ENCODE measurements at places on chromosomes 5 and 9.

DNA sequence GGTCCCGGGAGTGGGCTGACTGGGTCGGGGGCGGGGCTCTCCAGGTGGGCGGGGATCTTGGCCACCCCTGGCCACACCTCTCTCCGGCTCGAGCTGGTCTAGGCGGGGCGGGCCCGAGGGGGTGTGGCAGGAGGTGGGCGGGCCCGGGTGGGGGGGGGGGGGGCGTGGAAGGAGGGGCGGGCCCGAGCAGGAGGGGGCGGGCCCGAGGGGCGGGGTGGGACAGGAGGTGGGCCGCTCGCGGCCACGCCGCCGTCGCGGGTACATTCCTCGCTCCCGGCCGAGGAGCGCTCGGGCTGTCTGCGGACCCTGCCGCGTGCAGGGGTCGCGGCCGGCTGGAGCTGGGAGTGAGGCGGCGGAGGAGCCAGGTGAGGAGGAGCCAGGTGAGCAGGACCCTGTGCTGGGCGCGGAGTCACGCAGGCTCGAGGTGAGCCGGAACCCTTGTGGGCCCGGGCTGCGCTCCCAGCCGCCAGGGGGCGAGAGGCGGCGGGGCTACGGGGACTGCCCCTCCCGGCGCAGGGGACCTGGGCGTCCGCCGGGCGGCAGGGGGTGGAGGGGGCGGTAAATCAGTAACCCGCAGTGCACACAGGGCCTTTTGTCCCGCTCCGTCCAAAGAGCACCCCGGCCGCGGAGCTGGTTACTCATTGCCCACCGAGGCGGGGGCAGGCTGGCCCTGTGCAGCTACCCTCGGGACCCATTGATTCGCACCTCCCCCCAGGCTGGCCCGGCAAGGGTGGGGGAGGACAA is at the start of gene FGFR4:
TSS of gene FGFR4 (plus strand) at position 262 of the 744 bp plus-strand sequence. CDS start 2,688 bp downstream, outside the sequence.
- peak within 1 kb of the TSS; percentile 68 for H3K27ac ChIP-seq
- H3K4me1 ChIP-seq: peaks cover 8% of the 10 kb centered on the region
- DNase-seq: peak; percentile 30
- no peaks in the 10 kb centered on the region for H3K27me3 ChIP-seq
- H3K36me3 ChIP-seq: no peaks in the 10 kb centered on the region

- H3K4me3 ChIP-seq: no peak overlapping the region
- H3K27me3 ChIP-seq: no peaks in the 10 kb centered on the region
- no peaks in the 10 kb centered on the region for H3K4me1 ChIP-seq
These were observed 2.0 kb downstream of the OR1J1 start for GRCh38 chr9:122475717-122476116.

DNA sequence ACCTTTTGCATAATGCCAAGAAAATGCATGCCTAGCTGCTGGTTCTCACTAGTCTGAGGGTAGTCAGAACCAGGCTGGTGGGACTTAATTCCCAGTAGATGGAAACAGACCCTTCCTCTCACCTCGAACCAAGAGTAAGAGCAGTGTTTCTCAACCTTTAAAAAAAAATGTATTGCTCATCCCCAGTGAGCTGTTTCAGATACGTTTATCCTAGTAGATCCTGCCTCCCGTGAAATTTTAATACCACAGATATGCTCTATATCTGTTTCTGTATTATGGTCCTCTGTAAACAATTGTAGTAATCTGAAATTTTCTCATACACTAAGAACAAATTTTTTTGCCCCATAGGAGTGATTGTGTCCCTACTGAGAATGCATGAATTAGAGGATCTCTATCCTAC is 86.2 kb downstream of the TEK start:
- no peaks in the 10 kb centered on the region for H3K27me3 ChIP-seq
- H3K4me3 ChIP-seq: no peak overlapping the region
- H3K4me1 ChIP-seq: no peaks in the 10 kb centered on the region
- no peak overlapping the region for H3K27ac ChIP-seq
- DNase-seq: no peak

GRCh38 chr9:630817-631216 is 210.7 kb upstream of the DMRT1 start:
- no peak overlapping the region for H3K4me3 ChIP-seq
- no peak overlapping the region for H3K27ac ChIP-seq
- no peak for DNase-seq

DNA sequence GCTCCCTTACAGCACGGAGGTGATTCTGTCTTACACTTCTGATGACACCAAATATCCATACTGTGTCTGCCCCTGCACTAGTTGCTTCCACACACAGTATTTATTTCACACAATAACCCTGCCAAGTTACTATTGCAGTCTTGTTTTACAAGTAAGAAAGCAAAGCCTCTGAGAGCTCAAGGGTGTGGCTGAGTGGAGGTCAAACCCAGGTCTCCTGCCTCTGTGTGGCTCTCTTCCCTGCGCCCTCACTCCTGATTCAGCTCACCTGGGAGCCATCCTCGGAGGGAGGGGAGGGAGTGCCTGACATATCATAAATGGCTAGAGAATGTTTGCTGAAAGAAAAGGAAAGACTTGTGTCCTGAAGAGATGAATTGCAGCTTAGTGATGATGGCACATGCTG is 41.0 kb downstream of the MVB12B start:
- no peaks in the 10 kb centered on the region for H3K36me3 ChIP-seq
- H3K4me1 ChIP-seq: peaks cover 26% of the 10 kb centered on the region
- no peak for DNase-seq
- no peak overlapping the region for H3K4me3 ChIP-seq
- H3K27me3 ChIP-seq: no peaks in the 10 kb centered on the region
- peak overlapping the region; percentile 73 for H3K27ac ChIP-seq

DNA sequence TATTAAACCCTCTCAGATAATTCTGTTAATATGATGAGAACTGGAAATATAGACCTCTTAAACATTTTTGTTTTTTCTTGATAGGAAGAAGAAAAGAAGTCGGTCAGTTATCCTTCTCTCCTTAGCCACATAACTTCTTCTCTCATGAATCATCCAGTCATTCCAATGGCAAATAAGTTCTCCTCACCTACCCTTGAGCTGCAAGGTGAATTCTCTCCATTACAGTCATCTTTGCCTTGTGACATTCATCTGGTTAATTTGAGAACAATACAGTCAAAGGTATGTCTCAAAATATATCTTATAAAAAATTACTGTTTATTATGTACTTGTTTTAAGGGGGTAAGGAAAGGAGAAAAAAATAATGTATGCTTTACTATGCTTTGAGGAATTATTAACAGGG is 165.3 kb downstream of the MAN2A1 start:
- no peak overlapping the region for H3K27ac ChIP-seq
- no peak overlapping the region for H3K4me3 ChIP-seq
- no peaks in the 10 kb centered on the region for H3K36me3 ChIP-seq
- peaks cover 15% of the 10 kb centered on the region for H3K4me1 ChIP-seq

DNA sequence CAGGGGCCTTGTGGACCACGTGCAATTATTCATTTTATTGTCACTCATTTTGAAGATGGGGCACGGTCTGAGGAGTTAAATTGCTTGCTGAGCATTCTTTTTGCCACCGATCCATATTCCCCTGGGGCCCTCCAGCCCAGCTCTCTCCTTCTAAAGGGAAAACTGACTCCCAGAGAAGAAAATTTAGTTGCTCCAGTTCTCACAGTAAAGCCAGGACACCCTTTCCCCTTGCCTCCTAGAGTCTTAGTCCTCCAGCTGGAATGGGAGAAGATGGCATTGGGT is 1.0 kb upstream of the PANK3 start:
- no peaks in the 10 kb centered on the region for H3K36me3 ChIP-seq
- peak overlapping the region; percentile 55 for H3K4me3 ChIP-seq
- H3K27ac ChIP-seq: peak overlapping the region; percentile 98
- no peak for DNase-seq
- no peaks in the 10 kb centered on the region for H3K27me3 ChIP-seq

DNA sequence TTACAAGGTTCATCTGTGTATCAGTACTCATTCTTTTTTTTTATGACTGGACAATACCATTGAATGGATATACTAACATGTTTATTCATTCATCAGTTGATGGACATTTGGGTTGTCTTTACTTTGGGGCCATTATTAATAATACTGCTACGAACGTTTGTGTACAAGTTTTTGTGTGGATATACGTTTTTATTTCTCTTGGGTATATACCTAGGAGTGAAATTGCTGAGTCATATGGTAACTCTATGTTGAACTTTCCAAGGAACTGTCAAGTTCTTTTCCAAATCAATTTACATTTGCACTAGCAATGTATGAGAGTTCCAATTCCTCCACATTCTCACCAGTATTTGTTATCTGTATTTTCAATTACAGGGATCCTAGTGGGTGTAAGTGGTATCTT is 12.0 kb upstream of the LECT2 start:
- no peak for DNase-seq
- peaks cover 1% of the 10 kb centered on the region for H3K27me3 ChIP-seq
- H3K27ac ChIP-seq: no peak overlapping the region
- H3K4me1 ChIP-seq: no peaks in the 10 kb centered on the region
- no peaks in the 10 kb centered on the region for H3K36me3 ChIP-seq
- H3K4me3 ChIP-seq: no peak overlapping the region

- H3K27ac ChIP-seq: no peak overlapping the region
- H3K4me1 ChIP-seq: no peaks in the 10 kb centered on the region
- DNase-seq: no peak
- no peaks in the 10 kb centered on the region for H3K36me3 ChIP-seq
- no peaks in the 10 kb centered on the region for H3K27me3 ChIP-seq
These were observed 77.6 kb upstream of the IRX1 start for GRCh38 chr5:3518051-3518450.

DNA sequence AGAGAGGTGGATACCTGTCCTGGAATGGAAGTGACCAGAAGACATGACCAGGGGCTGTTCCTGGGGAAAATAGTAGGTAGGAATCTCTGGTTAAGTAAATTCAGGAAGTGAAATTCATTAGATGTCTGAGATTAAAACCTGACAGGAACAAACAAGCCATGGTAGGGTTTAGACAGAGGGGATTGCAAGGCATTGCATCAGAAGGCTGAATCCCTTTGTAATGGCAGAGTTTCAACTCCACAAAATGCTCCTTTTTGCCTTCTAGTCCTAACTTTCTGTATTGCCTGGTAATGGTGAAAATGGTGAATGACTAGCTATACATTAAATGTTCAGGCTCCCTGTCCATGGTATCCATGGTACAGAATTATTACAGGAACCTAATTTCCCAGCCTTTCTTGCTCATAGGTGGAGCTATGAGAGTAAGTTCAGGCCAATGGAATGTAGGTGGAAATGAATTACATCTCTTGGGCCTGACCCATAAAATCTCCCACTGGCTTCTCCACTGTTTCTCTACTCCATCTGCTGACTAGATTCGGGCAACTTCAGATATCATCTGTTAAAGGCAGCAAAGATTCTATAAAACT is 113.4 kb upstream of the CNTLN start:
- H3K27ac ChIP-seq: no peak overlapping the region
- H3K4me3 ChIP-seq: no peak overlapping the region
- no peaks in the 10 kb centered on the region for H3K36me3 ChIP-seq
- no peaks in the 10 kb centered on the region for H3K4me1 ChIP-seq

- no peak overlapping the region for H3K27ac ChIP-seq
- H3K36me3 ChIP-seq: no peaks in the 10 kb centered on the region
- no peaks in the 10 kb centered on the region for H3K4me1 ChIP-seq
- no peak overlapping the region for H3K4me3 ChIP-seq
- DNase-seq: no peak
These were observed 511.5 kb upstream of the CYLC2 start for GRCh38 chr9:102483651-102484050.

DNA sequence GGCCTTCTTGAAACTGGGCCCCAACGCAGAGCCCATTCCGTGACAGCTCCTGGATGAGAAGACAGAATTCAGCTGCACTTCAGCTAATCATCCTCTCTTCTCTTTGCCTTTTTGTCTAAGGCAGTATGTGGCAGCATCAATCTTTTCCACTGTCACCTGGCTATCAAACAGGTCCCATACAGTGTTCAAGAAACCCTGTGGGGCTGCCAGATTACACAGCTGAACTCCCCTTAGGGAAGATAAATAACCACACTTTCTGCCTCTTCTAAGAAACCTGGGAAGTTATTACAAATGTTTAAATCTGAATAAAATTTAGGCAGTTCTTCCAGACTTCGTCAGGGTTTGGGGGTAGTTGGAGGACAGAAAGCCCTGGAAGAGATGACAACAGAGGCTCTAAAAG is 61.0 kb downstream of the SPEF2 start:
- no peak for DNase-seq
- H3K27me3 ChIP-seq: no peaks in the 10 kb centered on the region
- H3K27ac ChIP-seq: no peak overlapping the region
- no peaks in the 10 kb centered on the region for H3K4me1 ChIP-seq

GRCh38 chr5:71864730-71865601 is 145.9 kb downstream of the CARTPT start:
- no peaks in the 10 kb centered on the region for H3K27me3 ChIP-seq
- no peak overlapping the region for H3K4me3 ChIP-seq
- no peaks in the 10 kb centered on the region for H3K36me3 ChIP-seq
- H3K27ac ChIP-seq: no peak overlapping the region
- H3K4me1 ChIP-seq: no peaks in the 10 kb centered on the region

- H3K27ac ChIP-seq: no peak overlapping the region
- no peaks in the 10 kb centered on the region for H3K27me3 ChIP-seq
- DNase-seq: no peak
- no peaks in the 10 kb centered on the region for H3K4me1 ChIP-seq
- no peak overlapping the region for H3K4me3 ChIP-seq
These were observed 100.8 kb upstream of the DHFR start for GRCh38 chr5:80755626-80756025.

GRCh38 chr9:91354881-91355280 is 6.8 kb downstream of the AUH start:
- no peak overlapping the region for H3K4me3 ChIP-seq
- H3K27ac ChIP-seq: no peak overlapping the region
- DNase-seq: no peak

GRCh38 chr9:22244139-22245011 is 202.2 kb upstream of the DMRTA1 start:
- no peaks in the 10 kb centered on the region for H3K36me3 ChIP-seq
- no peaks in the 10 kb centered on the region for H3K4me1 ChIP-seq
- H3K27me3 ChIP-seq: no peaks in the 10 kb centered on the region
- no peak overlapping the region for H3K4me3 ChIP-seq
- no peak for DNase-seq

DNA sequence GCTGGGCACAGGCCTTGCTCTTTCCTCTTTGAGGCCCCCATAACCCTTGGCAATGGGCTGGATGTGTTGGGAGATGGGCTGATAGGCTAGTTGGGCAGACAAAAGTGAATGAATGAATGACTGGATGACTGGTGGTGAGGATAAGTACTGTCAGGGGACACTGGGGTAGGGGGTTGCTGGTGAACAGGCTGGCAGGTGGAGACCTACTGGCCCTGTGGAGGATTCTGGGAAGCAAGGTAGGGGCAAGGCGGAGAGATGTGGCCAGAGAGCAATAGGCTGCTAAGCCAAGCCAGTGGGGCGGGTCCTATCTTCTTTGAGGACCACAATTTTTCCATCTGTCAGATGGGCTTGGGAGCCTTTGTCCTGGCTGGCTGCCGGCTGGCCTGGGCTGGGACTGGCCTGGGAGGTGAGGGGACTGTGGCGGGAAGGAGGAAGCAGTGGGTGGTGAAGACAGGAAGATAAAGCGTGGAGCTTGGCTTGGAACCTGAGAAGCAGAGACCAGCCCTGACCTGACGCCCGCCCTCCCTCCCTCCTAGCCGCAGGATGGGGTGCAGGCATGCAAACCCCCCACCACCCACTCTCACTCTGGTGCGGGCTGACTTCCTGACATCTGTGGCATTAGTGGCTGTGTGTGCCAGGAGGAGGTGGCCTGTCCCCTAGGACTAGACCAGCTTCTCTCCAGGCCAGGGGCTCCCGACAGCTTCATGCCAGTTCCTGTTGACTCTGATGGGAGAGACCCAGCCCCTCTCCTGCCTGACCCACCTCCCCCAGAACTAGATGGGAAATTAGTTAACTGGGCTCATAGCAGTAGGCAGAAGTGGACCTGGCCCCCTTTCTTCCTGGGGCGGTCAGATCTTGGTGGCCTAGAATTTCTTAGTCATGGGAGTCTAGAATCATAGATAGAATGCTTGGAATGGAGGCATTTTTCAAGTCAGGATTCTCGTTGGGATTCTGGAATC is 9.5 kb downstream of the CXXC5 start:
- no peak overlapping the region for H3K4me3 ChIP-seq
- DNase-seq: no peak
- H3K4me1 ChIP-seq: peaks cover 80% of the 10 kb centered on the region
- no peaks in the 10 kb centered on the region for H3K27me3 ChIP-seq
- H3K27ac ChIP-seq: peak overlapping the region; percentile 95

All from esophagus squamous epithelium (tissue), 5 donors.